Fibroblast of skin of scalp (primary cell): ENCODE measurements at places on chromosomes 1 and 21.

DNA sequence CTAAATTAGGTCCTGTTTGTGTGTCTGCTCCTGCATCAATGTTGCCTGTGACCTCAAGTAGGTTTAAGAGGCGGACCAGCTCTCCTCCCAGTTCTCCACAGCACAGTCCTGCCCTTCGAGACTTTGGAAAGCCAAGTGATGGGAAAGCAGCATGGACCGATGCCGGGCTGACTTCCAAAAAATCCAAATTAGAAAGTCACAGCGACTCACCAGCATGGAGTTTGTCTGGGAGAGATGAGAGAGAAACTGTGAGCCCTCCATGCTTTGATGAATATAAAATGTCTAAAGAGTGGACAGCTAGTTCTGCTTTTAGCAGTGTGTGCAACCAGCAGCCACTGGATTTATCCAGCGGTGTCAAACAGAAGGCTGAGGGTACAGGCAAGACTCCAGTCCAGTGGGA, 79.9 kb downstream of the PRDM2 start:
- peak; percentile 73 for DNase-seq

DNA sequence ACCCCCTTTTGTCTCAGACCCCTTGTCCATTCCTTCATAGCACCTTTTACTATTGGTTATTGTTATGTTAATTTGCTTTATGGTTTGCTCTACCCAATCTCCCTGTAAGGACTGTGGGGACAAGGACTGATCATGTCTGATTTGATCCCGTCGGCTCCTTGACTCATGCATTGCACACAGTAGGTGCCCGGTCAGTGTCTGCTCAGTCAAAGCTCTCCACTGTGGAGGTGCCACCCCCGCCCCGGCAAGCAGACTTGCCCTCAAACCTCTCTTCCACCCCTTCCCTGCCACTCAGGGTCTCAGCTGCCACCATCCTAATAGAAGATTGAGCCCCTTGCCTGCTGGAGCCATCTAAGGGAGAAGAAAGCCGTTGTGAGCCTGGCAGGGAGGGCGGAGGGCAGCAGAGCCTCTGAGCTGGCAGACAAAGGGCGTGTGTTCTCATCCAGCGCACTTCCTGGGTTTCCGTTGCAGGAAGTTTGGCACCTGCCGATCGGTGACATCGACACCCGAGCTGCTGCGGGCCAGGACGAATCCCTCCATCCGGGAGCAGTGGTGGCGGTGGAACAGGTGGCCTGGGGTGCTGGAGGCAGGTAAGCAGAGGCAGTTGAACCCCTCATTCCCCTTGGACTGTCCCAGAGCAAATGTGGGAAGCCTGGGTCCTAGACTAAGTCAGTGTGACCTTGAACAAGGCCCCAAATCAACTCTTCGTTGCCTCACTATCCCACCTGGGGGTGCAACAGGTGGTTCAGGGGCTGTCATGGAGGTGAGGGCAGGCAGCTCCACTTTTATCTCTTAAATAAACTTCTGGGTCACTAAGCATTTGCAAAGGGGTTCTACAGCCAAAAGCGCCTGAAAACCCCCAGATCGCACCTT, 2.2 kb upstream of the FBLIM1 start:
- DNase-seq: no peak

DNA sequence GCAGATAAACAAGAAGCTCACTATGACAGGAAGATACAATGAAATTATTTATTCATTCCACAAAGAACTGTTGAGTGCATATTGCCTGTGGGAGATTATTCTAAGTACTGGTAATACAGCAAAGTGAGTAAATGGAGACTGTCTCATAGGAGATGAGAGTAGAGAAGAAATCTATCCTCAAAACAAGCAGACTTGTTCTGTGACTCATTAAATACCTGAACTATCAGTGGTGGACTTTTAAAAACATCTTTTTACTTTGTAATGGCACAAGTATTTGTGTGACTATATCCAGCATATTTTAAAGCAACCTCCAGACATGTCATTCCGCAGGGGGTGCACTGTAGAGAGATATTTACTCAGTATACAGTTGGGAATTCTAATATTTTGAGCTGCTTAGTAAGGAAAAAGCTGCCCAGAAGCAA, 259.2 kb downstream of the FMN2 start:
- peak; percentile 96 for DNase-seq

GRCh38 chr1:147209825-147210821, 15.0 kb downstream of the FMO5 start:
- DNase-seq: no peak

- DNase-seq: peak; percentile 63
These were observed 199.4 kb upstream of the DAB1 start for GRCh38 chr1:57623039-57623790.

GRCh38 chr1:160607672-160608032, 28.4 kb upstream of the CD84 start:
- DNase-seq: no peak

DNA sequence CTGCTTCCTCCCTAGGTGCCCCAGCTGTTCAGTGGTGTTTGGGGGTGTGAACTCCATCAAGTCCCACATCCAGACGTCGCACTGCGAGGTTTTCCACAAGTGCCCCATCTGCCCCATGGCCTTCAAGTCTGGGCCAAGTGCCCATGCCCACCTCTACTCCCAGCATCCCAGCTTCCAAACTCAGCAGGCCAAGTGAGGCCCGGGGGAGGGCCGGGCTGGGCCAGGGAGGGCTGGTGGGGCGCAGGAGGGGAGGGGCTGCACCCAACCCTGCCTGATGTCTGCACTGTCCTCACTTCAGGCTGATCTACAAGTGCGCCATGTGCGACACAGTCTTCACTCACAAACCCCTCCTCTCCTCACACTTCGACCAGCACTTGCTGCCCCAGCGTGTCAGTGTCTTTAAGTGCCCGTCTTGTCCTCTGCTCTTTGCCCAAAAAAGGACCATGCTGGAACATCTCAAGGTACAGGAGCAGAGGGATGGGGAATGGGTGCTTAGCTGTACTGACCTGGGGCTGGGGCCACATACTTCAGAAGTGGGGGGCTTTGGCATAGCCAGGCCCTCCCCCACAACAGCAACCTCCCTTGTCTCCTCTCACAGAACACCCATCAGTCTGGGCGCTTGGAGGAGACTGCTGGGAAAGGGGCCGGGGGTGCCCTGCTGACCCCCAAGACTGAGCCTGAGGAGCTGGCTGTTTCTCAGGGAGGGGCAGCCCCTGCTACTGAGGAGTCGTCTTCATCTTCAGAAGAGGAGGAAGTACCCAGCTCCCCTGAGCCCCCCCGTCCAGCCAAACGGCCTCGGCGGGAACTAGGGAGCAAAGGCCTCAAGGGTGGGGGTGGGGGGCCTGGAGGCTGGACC, 7.2 kb downstream of the ZNF687 start:
- no peak for DNase-seq

DNA sequence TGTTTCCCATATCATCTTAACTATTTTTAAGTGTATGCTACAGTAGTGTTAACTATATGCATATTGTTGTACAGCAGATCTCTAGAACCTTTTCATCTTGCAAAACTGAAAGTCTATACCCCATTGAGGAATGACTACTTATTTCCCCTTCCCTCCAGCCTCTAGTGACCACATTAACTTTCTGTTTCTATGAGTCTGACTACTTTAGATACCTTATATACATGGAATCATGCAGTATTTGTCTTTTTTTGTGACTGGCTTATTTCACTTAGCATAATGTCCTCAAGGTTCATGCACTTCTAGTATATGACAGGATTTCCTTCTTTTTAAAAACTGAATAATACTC, 96.5 kb upstream of the BTG3 start:
- no peak for DNase-seq

GRCh38 chr1:204146309-204146708, 5.5 kb downstream of the ETNK2 start:
- no peak for DNase-seq

- no peak for DNase-seq
These were observed 17.1 kb downstream of the RNF220 start for GRCh38 chr1:44422161-44422560.

GRCh38 chr1:42316292-42316691, 18.7 kb downstream of the FOXJ3 start:
- no peak for DNase-seq

- DNase-seq: no peak
These were observed 17.0 kb downstream of the TFF3 start for GRCh38 chr21:42298237-42298636.

- DNase-seq: no peak
These were observed 184.0 kb downstream of the VPS13D start for GRCh38 chr1:12413664-12414410.

GRCh38 chr21:36179145-36179544, 22.5 kb downstream of the DOP1B start:
- DNase-seq: no peak

GRCh38 chr1:168088511-168089325, 48.0 kb downstream of the GPR161 start:
- no peak for DNase-seq

DNA sequence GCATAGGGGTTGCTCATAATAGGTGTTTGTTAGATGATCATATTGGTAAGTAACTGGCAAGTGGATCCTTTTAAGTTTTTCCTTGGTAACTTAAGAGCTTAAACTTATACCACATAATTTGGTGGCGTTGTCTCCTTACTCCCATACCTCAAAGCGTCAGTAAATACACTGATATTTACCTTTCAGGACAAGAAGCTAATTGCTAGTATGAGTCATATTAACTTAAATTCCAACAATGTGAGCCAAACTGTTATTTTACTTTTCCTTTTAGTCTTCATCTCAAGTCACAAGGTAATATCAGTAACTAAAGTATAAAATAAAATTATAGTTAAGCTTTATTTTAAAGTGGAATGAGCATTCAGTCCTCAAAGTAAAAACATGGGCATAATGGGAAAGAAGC, 9.0 kb upstream of the SH3GLB1 start:
- no peak for DNase-seq

- no peak for DNase-seq
These were observed 74.1 kb downstream of the PRKAA2 start for GRCh38 chr1:56719171-56719570.

DNA sequence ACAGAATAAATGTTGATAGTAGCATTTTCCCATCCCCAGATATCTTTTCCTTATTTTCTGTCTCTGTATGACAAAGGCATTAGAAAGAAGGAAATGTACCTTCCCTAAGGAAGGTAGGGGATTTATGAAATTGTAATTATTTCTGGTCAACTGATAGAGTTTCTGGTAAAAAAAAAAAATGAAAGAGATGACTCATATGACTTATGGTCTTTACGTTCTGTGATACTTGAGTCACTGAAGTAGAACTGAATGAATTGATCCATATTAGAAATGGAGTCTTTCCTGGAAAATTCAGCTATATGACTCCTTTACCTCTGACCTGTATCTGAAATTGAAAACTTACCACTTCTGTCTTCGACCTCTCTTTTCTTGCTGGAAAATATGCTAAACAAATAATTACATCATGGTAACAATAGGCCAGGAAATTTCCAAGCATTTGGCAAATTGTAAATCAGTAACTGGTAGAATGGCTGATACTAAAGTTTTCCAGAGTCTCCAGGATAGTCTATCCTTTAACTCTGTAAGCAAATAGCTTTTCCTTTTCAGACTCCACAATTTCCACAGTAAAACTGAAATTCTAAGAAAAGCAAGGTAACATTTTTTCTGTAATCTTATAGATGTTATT, 364.3 kb upstream of the PTBP2 start:
- no peak for DNase-seq

DNA sequence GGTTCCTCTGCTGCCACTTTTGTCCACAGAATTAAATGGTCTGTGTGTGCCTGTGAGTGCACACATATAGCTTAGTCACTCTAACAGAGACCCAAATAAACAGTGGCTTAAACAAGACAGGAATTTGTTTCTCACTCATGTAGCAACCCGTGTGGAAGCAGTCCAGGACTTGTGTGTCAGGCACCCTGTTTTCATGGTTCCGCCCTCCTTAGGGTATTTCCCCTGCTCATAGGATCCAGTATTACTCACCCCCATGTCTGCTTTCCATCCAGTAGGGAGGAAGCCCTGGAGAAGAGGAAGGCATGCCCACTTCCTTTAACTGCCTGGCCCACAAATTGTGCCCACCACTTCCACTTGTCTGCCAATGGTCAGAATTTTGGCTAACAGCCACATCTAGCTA, 41.3 kb upstream of the TACSTD2 start:
- peak; percentile 87 for DNase-seq

DNA sequence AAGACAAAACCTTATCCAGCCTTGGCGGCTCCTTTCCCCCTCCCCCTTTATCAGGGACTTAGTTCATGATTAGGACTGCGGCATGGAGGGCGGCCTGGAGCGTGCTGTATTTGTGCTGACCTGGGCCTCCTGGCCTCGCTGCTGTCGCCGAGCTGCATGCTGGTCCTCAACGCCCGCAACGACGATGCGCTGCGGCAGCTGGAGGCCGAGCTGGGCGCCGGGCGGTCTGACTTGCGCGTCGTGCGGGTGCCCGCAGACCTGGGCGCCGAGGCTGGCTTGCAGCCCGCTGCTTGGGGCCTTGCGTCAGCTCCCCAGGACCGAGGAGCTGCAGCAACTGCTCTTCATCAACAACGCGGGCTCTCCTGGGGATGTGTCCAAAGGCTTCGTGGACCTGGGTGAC, 70.9 kb downstream of the TM2D1 start:
- no peak for DNase-seq

DNA sequence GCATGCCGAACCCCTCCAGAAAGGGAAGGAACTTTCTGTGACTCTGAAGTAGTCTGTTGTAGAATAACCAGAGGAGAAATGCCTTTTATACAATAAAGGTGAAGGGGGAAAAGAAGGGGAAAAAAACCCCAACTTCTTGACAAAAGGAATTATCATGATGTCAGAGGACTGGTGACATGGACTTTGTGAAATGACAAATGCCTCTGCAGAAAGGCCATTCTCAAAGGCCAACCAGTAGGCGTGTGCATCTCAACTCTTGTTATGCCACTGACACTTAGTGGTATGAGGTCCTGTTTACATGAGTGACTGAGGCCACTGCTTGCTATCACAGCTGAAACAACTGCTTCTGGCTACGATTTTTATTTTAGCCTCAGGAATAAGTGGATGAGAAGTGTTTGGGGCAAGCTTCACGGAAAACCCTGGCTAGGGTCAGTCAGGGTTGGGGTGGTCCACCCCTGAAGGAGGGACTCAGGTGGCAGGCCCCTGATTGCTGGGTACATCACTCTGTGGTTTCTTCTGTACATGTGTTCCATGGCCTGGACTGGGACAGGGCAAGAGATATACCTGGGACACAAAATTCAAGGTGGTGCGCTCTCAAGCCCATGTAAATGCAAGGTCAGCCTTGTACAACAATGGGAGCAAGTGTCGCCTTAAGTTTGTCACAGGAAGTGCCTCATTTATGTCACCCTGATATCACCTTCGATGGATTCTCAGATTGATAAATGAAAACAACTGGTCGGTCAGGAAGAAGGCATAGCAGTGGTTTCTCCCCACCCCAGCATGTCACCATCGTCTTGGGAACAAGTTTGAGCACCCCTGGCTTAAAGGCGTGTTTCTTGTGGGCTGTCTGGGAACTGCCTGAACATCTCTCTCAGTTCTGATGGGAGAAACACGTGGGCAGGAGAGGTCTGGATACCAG, 12.4 kb downstream of the RUNX1 start:
- no peak for DNase-seq

DNA sequence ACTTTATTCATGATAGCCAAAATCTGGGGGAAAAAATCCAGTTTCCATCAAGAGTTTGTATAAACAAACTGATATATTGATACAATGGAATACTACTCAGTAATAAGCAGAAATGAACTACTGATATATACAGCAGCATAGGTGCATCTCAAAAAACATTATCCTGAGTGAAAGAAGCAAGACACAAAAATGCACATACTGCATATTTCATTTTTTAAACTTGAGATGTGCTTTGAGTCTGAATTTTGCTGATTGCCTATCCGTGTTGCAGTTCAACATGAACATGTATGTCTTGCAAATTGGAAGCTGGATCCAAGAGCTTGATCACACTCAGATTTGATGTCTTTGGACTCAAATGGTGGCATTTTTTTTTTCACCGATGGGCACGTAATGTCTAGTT, 132.4 kb downstream of the TSEN15 start:
- DNase-seq: no peak
